ENCODE measurements at places on chromosomes 1 and 21. TPM values are rescaled to one million over a fixed set of nuclear protein-coding genes. Genes with fewer than 3 reads are reported as not detected.

Gene B3GALT5
- total RNA-seq = not detected

- no peak for DNase-seq
These were observed 477.9 kb downstream of the LMO4 start for GRCh38 chr1:87806379-87807094.

Gene FMO5
- 1.2 TPM for total RNA-seq

Gene SLFNL1
- 0.12 TPM for total RNA-seq

Gene RXFP4
- not detected for total RNA-seq

GRCh38 chr1:162113419-162113818, 43.9 kb downstream of the NOS1AP start:
- no peak for DNase-seq

DNA sequence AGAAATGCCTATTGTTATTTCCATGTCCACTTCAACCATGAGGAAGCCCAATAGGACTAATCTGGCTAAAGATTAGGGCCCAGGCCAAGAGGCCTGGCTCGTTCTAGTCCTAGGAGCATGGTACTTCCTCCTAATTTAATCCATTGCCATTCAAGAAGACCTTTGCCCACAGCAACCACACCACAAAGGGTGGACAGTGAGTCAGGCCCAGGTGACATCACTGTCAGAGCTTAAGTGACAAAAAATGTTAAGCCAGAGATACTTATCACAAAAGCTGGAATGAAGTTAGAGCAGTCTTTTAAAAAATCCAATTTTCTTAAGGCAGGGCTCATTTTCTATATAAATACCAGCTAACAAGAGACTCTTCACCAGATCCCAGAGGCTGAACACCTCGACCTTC, at the start of gene SPRR3:
Gene SPRR3 (plus strand): TSS at position 368 of the 400 bp plus-strand sequence. CDS start 1,272 bp downstream, outside the sequence.
- DNase-seq = no peak

Gene TRNAU1AP
- 20.2 TPM for total RNA-seq

Gene DIP2A
- 32.4 TPM for total RNA-seq

DNA sequence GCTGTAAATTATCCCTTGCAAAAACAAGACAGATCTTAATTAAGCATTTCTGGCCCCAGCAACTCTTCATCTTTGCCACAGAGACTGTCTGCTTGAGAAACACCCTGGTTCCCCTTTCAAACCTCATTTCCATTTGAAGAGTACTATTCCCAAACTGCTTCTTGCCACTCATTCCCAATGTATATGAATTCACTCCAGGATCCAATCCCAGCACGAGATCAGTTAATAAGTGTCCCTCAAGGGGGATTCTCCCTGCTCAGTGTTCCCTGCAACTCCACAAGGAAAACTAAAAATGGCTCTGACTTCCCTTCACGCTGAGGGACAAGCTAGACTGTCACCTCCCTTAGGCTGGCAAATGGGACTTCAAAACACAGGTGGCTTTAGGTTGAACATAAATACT, 173.2 kb downstream of the SIPA1L2 start:
- DNase-seq = no peak

DNA sequence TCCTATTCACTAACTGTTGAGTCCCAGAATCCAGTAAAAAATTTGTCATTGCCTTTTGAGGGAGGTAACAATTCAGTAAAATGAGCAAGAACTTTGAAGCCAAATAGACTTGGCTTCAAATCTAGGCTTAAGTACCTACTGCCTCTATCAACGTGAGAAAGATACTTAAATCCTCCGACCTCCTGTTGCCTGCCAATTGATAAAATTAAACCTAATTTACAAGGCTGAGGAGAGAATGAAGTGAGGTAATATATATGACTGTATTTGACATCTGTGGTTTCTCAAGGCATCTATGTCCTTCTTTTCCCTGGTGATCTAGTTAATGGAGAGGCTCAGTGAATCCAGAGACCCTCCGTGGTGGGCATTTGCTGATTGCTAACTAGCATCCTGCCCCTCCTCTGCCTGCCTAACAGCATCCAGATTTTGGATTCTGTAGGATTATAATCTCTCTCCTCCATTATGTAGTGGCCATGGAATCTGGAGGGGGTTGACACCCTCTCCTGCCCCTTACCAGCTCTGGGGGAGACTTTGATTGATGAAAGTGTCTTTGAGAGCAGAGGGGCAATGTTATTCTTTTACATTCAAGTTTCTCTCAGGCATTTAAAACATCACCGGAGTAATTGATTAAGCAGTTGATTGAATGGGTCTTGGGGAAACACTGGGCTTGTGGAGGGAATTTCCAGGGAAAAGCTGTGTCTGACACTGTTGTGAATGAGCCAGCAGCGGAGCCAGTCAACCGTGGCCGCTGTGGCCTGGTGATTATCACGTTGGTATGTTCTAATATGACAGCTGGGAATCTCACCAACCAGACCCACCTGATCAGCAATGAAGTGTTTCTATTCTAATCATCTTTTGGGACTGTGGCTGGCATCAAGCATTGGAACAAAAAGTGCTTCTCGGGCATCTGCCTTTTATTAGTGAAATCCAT, 140.7 kb upstream of the FAM78B start:
- no peak for DNase-seq

Gene ARMH1
- total RNA-seq = 2.2 TPM

Gene CGN
- total RNA-seq = 18.6 TPM

- no peak for DNase-seq
These were observed 2.3 kb upstream of the BATF3 start for GRCh38 chr1:212701910-212702309.

DNA sequence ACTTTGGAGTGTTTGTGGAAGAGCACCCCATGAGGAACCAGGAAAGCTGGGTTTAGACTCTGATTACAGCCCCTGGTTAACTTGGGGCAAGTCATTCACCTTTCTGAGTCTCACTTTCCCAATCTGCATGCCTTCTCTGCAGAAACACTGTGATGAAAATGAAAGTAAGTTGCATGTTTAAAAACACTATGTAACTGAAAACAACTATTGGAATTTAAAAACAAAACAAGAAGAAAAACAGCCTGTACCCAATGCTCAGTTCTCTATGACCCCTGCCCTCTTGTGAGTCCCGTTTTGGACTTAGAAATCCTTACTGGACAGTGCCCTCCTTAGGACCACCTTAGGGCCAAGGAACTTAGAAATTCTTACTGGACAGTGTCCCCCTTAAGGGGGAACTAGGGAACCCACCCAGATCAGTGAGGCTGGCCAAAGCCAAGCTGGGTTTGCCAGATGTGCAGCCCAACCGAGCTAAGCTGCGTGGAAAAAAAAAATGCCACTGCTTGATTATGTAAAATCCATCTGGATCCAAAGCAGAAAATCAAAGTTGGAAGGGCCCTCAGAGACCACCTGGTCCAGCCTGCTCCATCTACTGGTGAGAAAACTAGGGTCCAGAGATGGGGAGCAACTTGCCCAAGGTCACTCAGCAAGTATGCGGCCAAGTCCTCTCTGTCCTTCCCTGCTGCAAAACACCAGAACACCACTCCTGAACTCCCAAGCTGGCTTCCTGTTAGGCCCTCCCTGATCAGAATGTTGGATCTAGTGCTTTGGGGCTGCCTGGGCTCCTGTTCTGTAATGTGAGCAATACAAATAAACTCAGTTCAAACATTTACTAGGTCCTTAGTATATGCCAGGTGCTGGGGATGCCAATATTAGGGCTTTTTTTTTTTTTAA, 77.7 kb downstream of the MRPL37 start:
- DNase-seq = no peak

Gene PRELP
- total RNA-seq = not detected

- no peak for DNase-seq
These were observed 168.5 kb upstream of the IRF2BP2 start for GRCh38 chr1:234778221-234779159.

DNA sequence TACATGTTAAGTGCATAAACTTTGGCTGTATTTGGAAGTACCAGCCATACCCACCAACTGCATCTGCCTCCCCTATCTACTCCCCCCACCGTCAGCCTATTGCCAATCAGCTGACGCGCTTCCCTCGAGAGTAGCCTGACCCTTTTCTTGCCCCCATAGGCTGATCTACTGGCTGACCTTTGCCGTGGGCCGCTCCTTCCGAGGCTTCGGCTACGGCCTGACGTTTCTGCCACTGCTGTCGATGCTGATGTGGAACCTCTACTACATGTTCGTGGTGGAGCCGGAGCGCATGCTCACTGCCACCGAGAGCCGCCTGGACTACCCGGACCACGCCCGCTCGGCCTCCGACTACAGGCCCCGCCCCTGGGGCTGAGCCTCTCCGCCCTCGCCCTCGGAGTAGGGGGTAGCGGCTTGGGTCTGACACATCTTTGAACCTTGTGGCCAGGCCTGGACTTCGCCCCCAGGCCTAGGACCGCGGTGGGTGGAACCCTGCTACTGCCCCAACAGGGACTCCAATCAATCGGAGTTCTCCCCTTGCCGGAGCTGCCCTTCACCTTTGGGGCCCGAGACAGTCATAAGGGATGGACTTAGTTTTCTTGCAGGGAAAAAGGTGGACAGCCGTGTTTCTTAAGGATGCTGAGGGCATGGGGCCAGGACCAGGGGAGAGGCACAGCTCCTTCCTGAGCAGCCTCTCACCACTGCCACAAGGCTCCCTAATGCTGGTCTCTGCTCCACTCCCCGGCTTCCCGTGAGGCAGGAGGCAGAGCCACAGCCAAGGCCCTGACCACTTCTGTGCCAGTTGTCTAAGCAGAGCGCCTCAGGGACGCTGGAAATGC, 4.0 kb downstream of the GLMP start:
- DNase-seq = peak; percentile 87

All from G401 (cell line).